ENCODE measurements at places on chromosomes 1 and 21.

GRCh38 chr1:29527314-29528004 is 291.1 kb downstream of the PTPRU start:
- DNase-seq = no peak

GRCh38 chr1:112988367-112988766 is 32.4 kb upstream of the SLC16A1 start:
- no peak for DNase-seq

- DNase-seq = no peak
These were observed 356.7 kb upstream of the TMPRSS15 start for GRCh38 chr21:18760247-18760646.

DNA sequence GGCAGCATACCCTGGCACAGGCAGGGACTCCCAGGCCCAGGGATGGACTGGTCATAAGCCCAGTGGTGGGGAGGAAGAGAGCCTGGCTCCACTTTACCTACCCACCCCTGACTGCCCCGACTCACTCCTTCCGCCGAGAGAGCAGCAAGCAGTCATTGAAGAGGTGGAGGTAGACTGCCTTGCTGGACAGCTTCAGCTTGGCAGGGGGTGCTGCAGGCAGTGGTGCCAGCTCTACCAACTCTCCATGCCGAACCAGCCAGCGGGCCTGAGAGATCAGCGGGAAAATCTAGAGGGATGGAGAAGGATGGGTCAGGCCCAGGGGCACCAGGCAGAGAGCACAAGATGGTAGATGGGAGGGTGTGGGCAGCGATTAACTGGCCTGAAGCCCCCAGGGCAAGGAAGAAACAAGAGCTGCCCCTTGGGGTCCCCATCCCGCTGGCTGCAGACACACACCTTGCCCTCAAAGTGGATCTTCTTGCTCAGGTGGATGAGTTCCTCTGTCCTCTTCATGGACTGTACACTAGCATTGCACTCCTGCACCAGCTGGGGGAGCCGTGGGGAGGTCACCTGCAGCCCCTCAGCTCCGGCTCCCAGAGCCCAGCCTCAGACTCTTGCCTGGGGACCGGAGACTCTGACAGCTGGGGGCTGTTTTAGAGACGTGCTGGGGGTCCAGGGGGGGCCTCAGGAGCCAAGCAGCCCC is 7.7 kb downstream of the ARHGEF19 start:
- no peak for DNase-seq

DNA sequence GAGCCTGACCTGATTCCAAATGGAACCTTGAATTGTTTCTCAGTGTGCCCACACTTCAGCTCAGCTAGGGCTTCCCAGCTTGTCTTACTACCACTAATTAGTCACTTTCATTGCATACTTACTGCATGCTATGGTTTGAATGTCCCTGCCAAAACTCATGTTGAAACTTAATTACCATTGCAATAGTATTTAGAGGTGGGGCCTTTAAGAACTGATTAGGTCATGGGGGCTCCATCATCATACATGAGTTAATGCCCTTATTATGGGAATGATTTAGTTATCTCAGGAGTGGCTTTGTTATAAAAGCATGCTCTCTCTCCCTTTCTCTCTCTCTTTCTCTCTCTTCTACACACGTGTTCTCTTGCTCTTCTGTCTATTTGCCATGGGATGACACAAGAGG is 68.3 kb downstream of the NENF start:
- no peak for DNase-seq

- DNase-seq = no peak
These were observed 1.4 kb downstream of the CXADR start for GRCh38 chr21:17514124-17514845.

DNA sequence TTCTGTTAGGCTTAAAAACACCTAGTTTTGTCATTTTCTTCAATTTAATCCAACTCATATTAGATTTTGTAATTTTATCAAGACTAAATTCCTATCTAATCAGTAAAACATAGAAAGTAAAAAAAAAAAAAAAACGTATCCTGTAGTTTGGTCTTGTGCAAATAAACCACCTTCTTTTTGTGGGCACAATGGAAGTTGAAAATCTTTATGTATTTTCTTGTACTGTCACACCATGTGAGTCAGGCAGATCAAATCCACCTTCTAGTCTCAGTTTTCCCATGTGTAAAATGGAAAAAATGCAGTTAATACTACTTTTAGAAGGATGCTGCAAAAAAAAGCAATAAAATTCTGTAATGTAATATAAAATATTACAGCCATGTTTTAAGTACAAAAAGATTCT is 129.8 kb downstream of the CYYR1 start:
- no peak for DNase-seq

GRCh38 chr1:214369364-214369763 is 88.4 kb downstream of the SMYD2 start:
- DNase-seq = no peak

- DNase-seq = peak; percentile 7
These were observed 56.3 kb upstream of the GPR153 start for GRCh38 chr1:6317098-6317760.

GRCh38 chr1:228333739-228334115 is 72.9 kb downstream of the TRIM11 start:
- DNase-seq = no peak

- peak; percentile 7 for DNase-seq
These were observed 30.4 kb downstream of the RAP1GAP start for GRCh38 chr1:21638531-21639341.
